Stimulated activated CD4-positive, alpha-beta T cell treated with anti-CD3 and anti-CD28 coated beads, Interleukin-12 subunit alpha, Interleukin-12 subunit beta, amount 100 ng/mL, for 24 hours (primary cell): ENCODE measurements at places on chromosomes 3 and 15.

DNA sequence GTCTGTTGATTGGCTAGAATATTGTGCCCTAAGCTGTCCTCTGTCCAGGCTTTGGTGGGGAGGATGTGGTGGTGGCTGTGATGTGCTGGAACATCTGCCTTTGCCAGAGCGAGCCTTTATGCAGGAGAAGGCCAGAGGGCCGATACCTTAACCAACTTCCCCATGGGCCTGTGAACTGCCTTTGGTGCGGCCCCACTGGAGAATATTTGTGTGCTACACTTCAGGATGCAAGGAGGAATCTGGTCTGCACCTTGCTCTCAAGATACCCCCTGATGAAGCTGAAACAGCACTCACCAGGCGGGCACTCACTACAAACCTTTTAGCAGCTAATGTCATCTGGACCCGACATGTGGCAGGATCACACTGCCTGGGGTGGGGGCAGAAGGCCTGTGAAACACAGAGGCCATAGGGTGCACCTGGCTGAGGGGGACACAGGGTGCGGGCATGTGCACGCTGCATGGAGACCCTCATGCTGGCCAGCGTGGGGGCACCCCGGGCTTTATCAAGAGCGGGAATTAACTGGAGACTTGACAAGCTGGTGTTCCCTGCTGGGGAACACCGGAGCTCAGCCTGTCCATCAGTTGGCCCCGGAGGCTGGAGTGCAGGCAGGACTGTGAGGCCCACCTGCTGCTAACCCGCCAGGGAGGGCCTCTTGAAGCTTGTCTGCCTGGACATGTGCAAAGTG lies 16.4 kb downstream of the PRR23E start:
- DNase-seq: no peak

- no peak for DNase-seq
Observed at GRCh38 chr3:30081904-30082303, 524.5 kb upstream of the TGFBR2 start.

GRCh38 chr3:61625429-61625828 lies 64.1 kb downstream of the PTPRG start:
- DNase-seq: no peak

GRCh38 chr3:10238345-10239183 lies 9.7 kb upstream of the TATDN2 start:
- no peak for DNase-seq

DNA sequence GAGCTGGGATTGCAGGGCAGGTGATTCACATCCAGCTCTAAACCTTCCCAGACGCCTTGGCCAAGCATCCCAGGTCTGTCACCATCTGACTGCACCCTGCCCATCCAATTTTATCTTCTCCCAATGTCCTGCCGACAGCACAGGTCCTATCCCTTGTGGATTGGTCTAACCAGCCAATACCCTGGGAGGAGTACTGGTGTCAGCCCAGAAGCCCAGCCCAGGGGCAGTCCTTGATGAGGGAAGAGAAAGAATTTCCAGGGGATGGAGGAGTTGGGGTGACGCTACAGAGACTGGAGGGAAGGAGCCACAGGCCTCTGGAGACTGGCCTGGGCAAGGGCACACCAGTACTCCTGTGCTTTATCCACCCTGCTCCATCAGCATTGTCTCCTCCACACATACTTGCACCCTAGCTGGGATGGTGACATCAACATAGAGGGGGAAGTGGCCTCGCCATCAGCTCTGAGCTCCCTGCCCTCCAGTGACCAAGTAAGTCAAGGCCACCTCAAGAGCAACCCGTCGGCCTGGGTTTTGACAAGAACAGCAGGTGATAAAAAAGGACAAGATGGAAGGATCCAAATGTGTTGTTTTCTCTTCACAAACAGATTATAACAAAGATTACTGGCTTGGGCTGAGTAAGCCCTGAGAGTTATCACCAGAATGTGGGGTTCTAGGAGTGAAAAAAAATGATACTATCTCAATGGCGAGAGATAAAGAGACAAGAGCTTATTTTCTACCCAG lies 114.6 kb downstream of the AQP9 start:
- no peak for DNase-seq

DNA sequence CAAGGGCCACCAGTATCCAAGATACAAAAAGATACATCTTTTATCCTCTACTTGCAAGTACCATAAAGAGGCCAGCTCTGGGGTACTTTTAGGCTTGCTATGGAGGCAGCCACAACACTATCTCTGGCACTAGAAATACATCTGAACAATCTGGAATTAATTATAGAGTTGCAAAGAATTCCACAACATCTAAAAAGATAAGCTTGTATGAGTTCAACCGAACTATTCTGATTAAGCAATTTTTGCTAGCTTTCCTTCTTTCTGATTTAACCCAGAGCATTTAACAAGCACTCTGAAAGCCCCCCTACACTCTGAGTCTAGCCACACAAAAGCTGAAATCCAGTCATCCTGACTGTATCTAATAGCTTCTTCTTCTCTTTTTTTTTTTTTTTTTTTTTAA lies 95.4 kb downstream of the FRMD5 start:
- no peak for DNase-seq
